ENCODE measurements at places on chromosomes 5 and 9.

GRCh38 chr9:78038620-78039300 lies 7.1 kb upstream of the GNAQ start:
- no peak for DNase-seq

GRCh38 chr5:80192507-80193241 lies 63.2 kb downstream of the SERINC5 start:
- DNase-seq: no peak

GRCh38 chr5:68884883-68885282 lies 208.9 kb upstream of the SLC30A5 start:
- DNase-seq: no peak

GRCh38 chr5:116421080-116421629 lies 153.5 kb downstream of the SEMA6A start:
- no peak for DNase-seq

- no peak for DNase-seq
Observed at GRCh38 chr5:19988457-19988856, 457 bp upstream of the CDH18 start.

DNA sequence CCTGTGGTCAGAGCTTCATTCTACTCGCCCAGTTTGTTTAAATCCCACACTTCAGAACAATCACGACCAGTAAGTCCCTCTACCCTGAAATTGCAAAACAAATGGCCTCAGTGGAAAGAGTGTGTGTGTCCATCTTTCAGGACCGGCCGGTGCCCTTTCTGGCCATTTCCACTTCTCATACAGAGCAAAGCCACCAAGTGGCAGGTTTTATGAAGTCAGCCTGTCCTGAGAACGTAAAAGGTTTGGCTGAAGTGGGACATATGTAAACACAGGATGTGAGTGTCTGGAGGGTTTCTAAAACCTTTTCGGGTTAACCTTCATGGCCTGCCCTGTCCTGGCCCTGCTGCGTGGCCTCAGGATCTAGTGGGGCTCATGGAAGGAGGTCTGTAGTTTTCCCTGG lies 24.7 kb downstream of the NXNL2 start:
- DNase-seq: no peak

- no peak for DNase-seq
Observed at GRCh38 chr9:5499889-5500398, 10.4 kb upstream of the PDCD1LG2 start.

DNA sequence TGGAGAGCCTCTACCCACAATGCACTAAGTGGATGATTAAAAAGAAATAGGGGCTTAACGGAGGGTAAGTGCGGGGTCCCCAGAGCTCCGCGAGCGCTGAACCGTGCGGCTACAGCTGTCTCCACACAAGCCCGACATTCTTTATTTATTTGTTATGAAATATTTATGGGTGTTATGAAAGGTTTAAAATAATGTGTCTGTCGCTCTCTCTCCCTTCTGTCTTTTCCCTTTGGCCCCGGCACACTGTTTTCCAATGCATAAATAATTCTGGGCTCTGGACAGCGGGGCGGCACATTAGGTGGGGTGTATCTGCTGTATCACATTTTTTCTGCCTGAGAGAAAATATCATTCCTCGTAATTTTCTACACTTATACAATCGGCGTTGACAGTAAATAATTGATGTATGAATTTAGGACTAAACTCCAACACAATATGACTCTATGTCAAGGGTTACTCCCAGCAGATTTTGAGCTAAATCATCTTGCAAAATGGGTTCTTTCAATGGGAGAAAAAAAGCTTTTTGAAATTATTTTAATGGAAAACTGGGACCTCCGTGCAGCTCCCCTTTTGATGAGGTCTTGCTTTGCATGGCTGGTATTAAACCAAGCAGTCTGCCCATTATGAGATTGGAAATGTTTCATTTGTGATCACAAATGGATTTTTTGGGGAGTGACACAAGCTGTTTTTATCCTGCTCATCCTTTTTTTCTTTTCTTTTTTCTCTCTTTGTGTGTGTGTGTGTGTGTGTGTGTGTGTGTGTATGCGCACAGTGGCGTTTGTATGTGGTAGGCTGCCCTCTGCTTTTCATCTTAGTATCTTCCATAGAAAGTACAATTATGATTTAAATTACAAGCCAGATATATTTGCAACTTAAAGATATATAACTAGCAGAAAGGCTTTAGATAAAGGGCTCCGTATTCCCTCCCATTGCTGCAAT lies 370.6 kb upstream of the IRX4 start:
- DNase-seq: no peak

GRCh38 chr9:7009065-7009464 lies 251.3 kb downstream of the KDM4C start:
- DNase-seq: no peak

DNA sequence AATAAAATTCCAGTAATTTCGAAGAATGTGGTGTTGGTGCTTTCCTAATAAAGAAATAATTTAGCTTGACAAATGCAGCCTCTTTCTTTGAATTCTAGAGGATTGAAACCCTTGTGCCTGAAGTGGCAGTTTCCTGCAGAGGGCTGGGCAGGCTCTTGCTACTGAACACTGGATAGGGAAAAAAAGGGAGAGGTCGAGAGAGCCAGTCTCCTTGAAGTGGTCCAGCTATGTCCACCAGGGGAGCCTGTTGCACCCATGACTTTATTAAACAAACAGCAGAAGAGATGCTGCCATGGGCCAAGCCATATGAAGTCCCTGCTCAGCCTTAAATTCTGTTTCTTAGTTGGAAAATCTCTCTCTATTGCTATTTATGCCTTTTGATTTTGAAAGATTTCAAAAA lies 178.4 kb downstream of the SMARCA2 start:
- DNase-seq: no peak

GRCh38 chr5:40594811-40595210 lies 84.9 kb upstream of the PTGER4 start:
- no peak for DNase-seq

DNA sequence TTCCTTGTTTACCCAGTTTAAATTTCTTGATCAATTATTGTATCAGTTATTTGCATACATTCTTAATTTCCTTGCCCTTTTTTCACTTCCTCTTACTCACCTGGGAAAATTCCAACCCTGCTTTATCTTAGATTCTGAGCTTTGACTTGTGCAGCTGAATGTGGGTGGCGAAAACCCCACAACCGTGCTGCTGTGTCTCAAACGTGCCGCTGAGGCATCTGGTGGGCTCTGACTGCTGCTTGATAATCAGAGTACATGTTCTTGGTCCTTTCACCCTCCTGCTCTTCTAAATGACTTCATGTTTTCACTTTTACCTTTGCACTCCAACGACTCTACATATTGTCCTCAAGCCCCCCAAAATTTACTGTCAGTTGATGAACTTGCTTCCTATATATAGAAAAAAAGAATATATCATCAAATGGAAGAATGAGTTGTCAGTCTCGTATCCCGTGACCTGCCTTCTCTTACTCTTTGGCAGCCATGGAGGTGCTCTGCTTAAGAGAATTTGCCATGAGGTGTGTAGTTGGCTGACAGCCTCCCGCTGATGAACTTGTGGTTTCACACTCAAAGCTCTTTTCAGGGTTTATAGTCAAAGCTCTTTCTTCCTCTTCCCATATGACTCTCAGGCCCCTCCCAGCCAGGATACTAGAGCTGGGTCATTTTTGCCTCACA lies 14.0 kb upstream of the JAK2 start:
- DNase-seq: no peak
